ENCODE measurements at places on chromosomes 3 and 15.

DNA sequence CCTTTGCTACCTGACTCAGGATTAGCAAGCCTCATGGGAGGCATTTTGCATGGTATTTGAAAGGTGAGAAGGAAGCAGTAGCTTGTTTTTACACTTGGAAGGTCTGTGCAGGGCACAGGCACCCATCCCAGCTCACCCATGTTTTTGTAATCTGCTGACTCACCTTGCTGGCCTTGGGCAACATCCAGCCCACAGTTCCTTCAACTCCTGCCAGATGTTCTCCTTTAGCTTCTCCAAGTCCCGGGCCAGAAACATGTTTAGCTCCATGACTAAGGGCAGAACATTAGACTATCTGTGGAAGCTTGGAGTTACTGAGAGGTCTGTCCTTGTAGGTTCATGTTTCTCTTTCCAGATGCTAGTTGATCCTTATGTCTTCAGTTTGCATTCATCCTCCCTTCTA, 12.4 kb upstream of the ZNF770 start:
- DNase-seq: no peak

DNA sequence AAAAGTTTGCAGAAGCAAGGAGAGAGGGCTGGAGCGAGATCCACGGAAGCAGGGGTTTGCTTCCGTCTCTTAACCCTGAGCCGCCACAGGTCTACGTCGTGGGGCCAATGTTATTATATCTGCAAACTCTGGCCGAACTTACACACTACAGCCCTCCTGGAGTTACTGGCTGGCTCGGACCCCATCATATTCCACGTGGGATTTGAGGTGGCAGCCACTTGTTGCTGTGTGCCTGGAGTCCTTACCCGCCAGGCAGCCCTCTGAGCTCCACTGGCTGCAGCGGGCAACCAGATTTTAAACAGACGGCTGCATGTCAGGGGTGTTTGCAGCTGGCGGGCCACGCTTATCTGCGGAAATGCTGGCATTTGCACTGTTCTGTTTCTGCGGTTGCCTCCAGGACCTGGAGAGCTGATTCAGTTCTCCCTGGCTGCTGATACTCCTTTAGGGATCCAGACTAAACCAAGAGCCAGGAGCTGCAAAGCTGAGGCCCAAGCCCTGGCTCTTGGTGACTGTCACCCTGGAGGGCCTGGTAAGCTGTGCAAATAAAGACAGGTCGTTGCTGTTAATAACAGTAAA, 34.7 kb downstream of the TM2D3 start:
- peak; percentile 37 for DNase-seq

DNA sequence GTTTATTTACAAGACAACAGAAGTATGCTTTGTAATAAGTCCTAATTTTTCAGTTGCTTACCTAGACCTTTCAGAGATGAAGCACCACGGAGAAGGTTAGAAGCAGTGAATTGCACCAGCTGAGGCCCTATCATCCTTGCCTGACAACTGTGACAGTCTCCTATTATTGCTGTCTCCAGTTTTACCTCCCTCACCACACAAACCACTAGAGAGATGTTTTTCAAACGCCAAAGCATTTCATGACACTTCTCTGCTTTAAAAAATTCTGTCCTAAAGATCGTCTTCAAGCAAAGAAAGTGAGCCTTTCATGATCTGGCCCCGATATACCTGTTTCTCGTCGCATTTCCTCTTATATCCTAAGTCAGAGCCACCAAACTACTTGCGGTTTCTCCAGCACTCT, 72.3 kb upstream of the TSPAN3 start:
- DNase-seq: no peak

DNA sequence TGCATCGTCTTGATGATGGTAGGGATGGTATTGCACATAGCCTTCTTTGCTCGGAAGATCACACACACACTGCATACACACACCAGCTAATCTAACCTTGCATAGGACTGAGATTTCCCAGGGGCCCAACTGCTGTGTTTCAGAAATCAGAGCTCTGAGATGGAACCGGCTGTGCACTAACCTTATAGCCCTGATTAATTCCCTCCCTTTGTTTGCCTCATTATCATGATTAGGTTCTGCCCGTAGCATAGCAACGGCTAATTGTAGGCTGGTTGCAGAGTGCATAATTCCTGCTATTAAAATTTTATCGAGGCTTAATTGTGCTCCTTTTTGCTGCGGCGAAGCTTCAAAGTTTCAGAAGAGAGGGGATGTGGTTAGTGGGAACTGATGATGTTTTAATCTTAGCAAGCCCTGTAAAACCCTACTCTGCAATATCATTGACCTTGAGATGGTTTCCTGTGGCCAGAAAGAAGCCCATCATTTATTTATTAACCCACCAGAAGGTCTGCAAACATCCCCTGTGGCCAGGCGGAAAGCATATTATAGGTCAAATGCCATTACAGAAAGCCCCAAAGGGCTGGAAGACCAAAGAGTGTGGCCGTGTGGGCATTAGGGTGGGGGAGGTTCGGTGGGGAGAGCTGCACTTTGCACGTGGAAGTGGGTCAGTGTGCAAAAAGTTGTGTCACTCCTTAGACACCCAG, 56.2 kb upstream of the GLCE start:
- DNase-seq: no peak

- DNase-seq: no peak
Measured at GRCh38 chr3:138127636-138128365, 4.4 kb downstream of the A4GNT start.

GRCh38 chr15:85929786-85930185, 135.1 kb upstream of the KLHL25 start:
- DNase-seq: no peak
